Right ventricle myocardium superior (tissue), 1 donor: ENCODE measurements at places on chromosomes 5 and 9. TPM values are rescaled to one million over a fixed set of nuclear protein-coding genes. Genes with fewer than 3 reads are reported as not detected.

Gene USP20
- total RNA-seq: 10.4 TPM

Gene ADAMTSL2
- total RNA-seq: 8.1 TPM

Gene SEMA4D
- total RNA-seq: 18.7 TPM

Gene MEIKIN
- total RNA-seq: not detected

GRCh38 chr9:95007226-95007869 lies 280.8 kb downstream of the AOPEP start:
- no peak for DNase-seq
